ENCODE measurements at places on chromosomes 7 and 10.

GRCh38 chr10:58817201-58817846, 304.7 kb downstream of the BICC1 start:
- DNase-seq = no peak

GRCh38 chr10:112584276-112584675, 137.3 kb downstream of the VTI1A start:
- no peak for DNase-seq

DNA sequence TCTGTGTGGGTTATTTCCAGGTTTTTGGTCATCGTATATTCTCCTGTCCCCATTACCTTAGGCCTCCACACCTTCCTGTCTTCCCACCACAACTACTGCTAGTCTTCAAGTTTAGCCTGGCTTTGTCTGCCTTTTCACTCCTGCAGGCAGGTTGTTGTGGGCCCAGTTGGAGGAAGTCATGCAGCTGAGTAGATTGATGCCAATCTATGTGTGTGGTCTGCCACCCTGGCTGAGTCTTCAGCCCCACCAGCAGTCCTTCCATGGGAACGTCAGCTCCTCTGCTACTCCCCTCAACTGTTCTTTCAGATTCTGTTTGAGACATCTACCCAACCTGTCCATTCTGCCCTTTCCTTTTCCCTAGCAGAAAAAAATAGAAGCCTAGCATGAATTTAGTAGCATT, 6.3 kb downstream of the RINT1 start:
- DNase-seq = no peak

GRCh38 chr10:118266098-118266748, 75.9 kb downstream of the FAM204A start:
- no peak for DNase-seq

DNA sequence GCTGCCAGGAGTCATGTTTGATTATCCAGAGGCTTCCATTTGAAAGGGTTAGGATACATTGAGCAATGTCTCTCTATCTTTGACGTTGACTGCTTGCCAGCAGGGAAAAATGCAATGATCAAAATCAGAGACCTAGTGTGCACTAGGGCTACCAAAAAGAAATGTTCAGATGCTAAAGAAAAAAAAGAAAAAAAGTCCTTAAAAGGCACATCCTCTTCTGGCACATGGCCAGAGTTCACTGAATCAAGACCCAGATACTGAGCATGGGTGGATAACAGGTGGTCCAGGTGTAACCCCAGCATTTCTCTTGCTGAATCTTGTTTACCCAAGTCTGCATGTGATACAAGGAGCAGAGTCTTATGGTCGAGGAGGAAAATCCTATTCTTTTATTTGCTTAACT, 899.3 kb downstream of the SORCS3 start:
- no peak for DNase-seq

GRCh38 chr7:2689951-2690705, 2.1 kb downstream of the AMZ1 start:
- no peak for DNase-seq

DNA sequence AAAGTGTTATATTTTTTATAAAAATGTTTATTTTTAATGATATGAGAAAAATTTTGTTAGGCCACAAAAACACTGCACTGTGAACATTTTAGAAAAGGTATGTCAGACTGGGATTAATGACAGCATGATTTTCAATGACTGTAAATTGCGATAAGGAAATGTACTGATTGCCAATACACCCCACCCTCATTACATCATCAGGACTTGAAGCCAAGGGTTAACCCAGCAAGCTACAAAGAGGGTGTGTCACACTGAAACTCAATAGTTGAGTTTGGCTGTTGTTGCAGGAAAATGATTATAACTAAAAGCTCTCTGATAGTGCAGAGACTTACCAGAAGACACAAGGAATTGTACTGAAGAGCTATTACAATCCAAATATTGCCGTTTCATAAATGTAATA, 64.8 kb upstream of the CAPZA2 start:
- no peak for DNase-seq

GRCh38 chr10:125707541-125708468, 11.7 kb upstream of the EDRF1 start:
- no peak for DNase-seq

DNA sequence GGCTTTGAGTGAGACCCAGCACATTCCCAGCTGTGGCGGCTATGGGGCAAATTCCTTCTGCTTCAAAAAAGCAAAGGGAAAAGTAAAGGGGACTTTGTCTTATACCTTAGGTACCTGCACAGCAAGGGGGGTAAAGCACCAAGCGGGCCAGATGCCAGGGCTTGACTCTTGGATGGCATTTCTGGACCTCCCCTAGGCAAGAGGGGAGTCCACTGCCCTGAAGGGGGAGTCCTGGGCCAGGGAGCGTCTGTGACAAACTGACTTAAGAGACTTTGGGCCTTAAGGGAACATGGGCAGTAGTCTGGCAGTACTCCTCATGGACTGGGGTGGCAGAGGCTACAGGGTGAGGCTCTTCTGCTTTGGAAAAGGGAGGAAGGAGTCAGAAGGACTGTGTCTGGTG, 16.1 kb upstream of the FOXI2 start:
- no peak for DNase-seq
